ENCODE measurements at places on chromosomes 4 and X. TPM values are rescaled to one million over a fixed set of nuclear protein-coding genes. Genes with fewer than 3 reads are reported as not detected.

DNA sequence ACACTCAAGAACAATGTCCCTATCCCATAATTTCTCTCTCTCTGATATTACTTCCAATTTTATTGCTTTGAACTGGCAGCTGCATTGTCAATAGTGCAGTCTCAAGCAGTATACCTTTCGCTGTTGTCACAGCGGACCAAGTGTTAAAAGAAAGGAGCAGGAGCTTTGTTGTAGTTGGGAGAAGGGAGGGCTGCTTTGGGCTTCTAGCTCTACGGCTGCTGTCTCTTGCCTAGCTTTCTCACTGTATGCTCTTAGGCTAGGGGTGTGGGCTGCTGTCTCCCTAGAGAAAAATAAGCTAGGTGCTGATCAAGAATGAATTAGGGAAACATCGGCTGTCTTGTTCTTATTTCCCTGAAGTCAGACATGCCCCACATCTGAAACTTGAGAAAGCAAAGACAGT, 52.5 kb downstream of the TRPC5OS start:
- DNase-seq: no peak

DNA sequence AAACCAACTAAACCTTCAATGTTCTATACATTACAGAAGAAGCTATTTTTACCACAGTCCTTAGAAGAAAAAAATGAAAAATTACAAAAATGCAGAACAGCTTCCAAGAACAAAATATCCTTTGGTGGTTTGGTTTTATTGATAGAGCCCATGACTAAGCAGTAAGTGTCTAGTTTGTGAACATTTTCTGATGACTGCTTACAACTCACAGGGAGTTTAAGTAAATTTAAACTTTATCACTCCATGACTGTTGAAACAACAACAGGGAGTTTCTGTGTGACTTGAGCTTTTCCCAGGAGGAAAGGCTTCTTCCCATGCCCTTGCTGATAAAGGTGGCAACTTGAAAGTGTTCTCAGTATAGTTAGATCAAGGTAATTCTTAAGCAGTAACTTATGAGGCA, 2.9 kb downstream of the PF4 start:
- DNase-seq: no peak

DNA sequence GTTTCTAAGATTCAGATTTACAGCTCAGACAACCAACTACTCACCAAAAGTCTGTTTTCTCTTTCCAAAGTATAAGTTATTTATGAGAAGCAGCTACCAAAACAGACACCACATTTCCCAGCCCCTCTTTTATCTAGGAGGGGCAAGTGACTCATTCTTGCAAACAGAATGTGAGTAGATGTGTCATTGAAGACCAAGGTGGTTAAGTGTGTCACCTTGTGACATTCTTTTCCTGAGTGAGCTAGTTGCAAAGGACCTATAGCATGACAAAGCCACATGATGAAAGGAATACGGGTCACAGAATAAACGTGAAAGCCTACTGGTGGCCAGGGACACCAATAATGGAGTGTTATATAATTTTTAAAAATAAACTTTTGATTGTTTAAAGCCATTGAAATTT, 50.0 kb downstream of the SLC7A11 start:
- DNase-seq: no peak

The STOX2 gene
- polyA plus RNA-seq: 5.4 TPM

DNA sequence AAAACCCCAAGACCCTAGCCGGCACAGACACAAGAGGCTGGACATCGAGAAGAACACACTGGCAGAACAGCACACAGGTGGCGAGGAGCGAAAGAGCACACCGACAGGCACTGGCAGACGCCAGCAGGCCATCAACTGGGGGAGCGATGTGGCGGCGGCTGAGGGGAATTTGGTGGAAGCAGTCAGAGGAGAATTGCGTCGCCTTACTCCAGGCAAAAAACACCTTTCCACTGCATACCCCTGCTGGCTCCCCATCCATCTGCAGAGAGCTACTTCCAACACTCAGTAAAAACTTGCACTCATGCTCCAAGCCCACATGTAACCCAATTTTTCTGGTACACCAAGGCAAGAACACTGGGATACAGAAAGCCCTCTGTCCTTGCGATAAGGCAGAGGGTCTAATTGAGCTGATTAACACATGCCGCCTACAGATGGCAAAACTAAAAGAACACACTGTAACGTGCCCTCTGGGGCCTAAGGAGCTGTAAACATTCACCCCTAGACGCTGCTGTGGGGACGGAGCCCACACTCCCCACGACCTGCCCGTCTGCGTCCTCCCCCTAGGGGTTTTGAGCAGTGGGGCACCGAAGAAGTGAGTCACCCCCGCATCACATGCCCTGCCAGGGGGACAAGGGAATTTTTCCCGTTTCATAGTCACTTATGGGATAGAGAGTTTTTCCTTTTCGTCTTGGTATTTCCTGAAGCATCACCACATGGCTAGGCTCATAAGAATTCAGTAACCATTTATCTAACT, 262.3 kb downstream of the KCTD8 start:
- DNase-seq: no peak

The GPC3 gene
- polyA plus RNA-seq: 288 TPM

The STATH gene
- not detected for polyA plus RNA-seq

DNA sequence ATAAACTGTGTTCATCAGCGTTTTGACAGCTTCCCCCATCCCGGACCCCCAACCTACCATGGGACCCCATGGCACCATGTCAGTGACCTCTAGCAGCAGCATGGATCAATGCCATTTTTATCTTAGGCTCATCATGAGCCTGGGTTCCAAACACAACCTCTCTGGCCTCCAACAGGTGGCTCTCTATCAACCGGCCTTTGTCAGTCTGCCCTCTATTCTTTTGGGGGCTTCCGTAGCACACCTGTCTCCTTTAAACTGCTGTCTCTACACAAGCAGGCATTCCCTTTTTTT, 721 bp upstream of the TMEM150C start:
- DNase-seq: no peak

DNA sequence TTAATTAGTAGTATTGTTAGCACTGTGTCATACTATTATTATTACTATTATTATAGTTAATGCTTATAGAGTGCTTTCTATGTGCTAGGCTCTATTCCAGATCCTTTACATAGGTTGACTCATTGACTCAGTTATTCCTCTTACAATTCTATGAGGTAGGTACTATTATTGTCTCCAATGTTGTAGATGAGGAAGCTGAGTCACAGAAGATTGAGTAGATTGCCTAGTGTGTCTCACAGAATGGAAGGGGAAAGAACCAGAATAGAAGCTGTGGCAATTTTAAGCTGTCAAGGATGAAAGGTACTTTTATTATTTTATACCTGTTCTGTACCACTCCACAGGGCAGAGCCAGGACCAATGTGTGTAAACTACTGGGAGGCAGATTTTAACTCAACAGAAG, 1.9 kb upstream of the TCEAL1 start:
- DNase-seq: no peak

- DNase-seq: no peak
Measured at GRCh38 chr4:148044912-148045352, 313.0 kb downstream of the ARHGAP10 start.

GRCh38 chrX:45164021-45164621, 36.6 kb downstream of the DIPK2B start:
- DNase-seq: no peak

- DNase-seq: no peak
Measured at GRCh38 chr4:5956285-5957021, 61.8 kb downstream of the C4orf50 start.

DNA sequence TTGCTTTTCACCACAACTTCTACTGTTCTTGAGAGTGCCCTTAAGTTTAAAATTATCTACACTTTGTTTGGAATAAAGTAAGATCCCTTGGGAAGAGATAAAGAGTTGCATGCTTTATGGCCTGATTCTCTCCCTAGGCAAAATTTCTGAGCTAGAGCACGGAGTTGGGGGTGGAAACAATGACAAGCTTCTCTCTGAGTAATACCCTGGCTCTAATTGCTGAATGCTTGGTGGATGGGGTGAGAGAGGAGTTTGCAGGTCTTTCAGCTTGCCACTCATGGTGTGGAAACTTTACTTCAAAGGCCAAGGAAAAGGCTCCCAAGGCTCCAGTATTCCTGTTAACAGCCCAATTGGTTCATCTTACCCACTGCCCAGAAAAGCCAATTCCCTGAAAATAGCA, 26.1 kb upstream of the PRDM8 start:
- no peak for DNase-seq

- DNase-seq: no peak
Measured at GRCh38 chr4:21363701-21364100, 584.9 kb downstream of the KCNIP4 start.

The DUX4 gene
- 1.2 TPM for polyA plus RNA-seq

The CDKL5 gene
- polyA plus RNA-seq: 4.0 TPM

The HTRA3 gene
- polyA plus RNA-seq: 47.5 TPM

The SOWAHD gene
- polyA plus RNA-seq: 0.47 TPM

- no peak for DNase-seq
Measured at GRCh38 chrX:119549327-119550016, 15.7 kb downstream of the STEEP1 start.

GRCh38 chr4:128161138-128161537, 100.0 kb downstream of the LARP1B start:
- no peak for DNase-seq

The DOK7 gene
- 18.4 TPM for polyA plus RNA-seq

The PPARGC1A gene
- 7.5 TPM for polyA plus RNA-seq

GRCh38 chr4:2804973-2805501, 12.2 kb downstream of the SH3BP2 start:
- no peak for DNase-seq

Data from forelimb muscle (tissue), 1 donor.